CD4-positive, alpha-beta memory T cell (primary cell): ENCODE measurements at places on chromosomes 3 and 15. TPM values are rescaled to one million over a fixed set of nuclear protein-coding genes. Genes with fewer than 3 reads are reported as not detected.

GRCh38 chr15:69289342-69290146 lies 9.2 kb upstream of the PAQR5 start:
- DNase-seq: no peak

- DNase-seq: no peak
These were observed 551 bp downstream of the DNAJC13 start for GRCh38 chr3:132417695-132418411.

GRCh38 chr15:67107014-67107812 lies 41.8 kb downstream of the SMAD3 start:
- DNase-seq: no peak

GRCh38 chr15:99324700-99325099 lies 73.4 kb downstream of the LRRC28 start:
- no peak for DNase-seq

DNA sequence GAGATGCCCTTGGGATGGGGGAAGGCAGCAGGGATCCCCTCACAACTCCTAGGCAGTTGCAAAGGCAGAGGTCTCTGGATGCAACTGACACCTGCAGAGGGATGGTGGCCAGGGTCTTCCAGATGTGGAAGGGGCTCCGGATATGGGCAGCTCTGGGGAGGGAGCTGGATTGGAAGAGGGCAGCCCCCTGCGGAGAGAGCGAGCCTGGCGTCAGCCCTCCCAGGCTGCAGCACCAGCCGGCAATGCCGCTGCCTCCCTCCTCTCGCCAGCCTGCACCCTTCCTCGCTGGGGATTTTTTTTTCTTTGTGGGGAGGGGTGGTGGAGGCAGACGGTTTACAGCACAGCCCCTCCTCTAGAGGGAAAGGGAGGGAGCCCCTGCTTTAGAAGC lies 1.6 kb downstream of the INSYN1 start:
- DNase-seq: no peak

The SOX2 gene
- not detected for polyA plus RNA-seq

- DNase-seq: no peak
These were observed 413.5 kb downstream of the TIGIT start for GRCh38 chr3:114707252-114707860.
